ENCODE measurements at places on chromosomes 7 and 10.

DNA sequence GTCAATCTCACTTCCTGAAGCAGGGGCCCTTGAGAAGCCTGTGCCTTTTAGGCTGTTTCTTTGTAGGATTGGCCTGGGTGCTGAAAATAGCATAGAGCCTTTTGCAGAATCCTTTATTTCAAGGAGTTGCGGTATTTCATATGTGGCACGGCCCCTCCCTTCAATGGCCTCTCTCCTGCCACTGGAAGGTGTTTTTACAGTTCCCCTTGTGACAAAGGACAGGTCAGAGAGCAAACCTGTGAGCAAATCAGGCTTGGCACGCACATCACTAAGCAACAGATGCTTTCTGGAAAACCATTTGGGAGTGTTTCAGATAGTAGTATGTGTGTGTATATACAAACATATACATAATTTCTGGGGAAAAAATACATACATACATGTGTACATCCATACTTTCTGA lies 388.6 kb upstream of the C7orf33 start:
- no peak for DNase-seq

- DNase-seq = no peak
Observed at GRCh38 chr7:88669913-88670312, 89.6 kb upstream of the ZNF804B start.

DNA sequence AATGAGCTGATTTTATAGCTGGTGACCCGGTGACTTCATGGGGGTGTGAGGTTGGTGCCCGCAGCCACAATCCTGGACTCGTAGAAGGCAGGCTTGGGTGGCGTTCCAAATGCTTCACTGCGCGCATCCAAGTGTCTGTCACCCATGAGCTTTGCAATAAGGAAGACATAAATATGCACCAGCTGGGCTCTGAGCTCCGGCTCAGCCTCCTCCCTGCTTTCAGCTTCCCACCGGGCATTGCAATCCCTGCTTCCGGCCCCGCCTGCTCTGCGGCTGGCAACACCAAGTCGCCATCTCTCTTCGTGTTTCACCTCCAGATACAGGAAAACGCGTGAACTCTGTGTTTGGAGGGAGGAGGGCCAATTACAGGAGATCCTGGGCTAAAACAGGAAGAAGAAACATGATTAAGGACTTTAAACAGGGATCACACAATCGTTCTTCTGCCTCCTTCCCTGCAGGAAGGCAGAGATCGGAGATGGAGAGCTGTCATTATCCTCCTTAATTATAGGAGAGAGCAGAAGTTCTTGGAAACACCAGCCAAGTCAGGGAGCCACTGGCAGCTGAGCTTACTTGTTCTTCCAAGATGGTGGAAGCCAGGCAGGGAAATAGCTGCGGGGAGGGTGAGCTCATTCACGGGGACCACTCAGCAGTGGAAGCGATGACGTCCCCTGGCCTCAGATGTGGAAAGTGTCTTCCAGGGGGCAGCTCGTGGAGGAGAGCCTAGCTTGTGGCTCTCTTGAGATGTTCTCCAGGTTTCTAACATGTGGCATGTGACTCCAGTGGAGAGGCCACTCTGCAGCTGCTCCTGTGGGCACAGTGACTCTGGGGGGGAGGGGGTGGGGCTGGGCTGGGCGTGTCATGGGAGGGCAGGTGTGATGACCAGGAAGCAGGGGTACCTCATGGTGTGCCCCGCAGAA lies 134.9 kb downstream of the CAMK1D start:
- DNase-seq = no peak

DNA sequence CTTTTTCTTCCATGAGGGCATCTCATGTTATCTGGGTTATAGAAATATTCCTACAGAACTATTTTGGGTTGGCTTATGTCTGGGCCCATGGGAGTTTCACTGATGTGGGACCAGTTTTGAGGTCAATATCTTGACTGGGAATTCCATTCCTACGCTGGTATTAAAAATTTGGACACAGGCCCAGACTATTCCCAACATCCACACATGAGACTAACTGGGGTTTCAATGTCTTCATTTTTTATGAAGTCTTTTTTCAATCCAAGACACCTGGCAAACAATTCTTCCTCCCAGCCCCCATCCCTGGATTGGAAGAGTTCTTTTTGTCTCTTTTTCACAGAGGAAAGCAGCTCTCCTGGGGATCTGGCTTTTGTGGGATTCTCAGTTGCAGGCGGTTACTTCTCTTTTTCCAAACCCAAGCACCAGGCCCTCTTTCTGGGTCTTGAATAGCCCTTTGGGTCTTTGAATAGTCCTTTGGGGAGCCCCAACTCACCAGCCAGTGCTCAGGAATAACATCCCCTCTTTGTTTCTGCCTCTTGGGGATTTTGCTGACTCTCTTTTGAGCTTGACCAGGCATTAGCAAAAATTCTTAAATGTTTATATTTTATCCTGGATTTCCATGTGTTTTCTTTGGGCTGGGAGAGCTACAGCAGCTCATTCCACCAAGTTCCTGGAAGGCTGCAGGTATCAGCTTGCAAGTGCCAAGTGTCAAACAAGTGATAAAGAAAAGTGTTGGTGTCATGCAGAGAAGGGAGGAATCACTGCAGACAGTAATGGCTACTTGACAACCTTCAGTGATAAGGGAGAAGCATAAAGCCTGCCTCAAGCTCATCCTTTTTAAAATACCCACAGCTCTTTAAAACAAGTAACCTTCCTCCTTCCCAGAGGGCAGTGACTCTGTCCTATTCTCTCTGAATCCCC lies 234.3 kb downstream of the ADAM12 start:
- DNase-seq = peak; percentile 47

DNA sequence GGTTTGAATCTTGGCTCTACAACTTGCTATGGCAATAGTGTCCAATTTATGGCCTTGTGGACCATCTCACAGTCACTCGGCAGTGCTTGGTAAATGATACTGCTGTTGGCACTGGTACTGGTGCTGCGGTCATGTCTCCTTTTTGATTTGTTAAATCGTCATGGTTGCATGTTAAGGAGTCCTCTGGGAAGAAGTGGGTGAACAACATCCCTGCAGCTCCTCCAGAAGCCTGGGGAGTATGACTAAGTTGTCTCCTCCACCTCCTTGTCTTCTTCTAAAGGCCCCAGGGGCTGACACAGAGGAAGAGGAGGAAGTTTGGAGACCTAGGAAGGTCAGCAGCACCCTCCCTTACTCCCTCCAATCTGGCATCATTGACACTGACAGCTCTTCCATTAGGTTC lies 8.5 kb downstream of the ITPRIP start:
- DNase-seq = peak; percentile 71

DNA sequence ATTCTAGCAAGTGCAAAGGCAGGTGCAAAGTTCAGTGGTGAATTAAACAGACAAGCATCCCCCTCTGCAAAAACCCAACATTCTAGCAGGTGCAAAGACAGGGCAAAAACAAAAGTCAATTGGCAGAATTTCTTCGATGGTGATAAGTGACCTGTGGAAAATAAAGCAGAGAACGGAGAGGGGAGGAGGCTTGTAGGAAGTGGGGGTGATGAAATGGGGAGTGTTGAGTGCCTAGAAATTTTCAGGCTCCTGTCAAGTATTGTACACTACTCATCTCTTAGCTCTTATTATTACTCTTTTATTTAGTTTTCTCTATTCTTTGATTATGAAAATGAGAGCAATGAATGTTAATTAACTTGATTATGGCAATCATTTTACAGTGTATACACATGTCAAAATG lies 2.4 kb upstream of the CD36 start:
- DNase-seq = no peak

DNA sequence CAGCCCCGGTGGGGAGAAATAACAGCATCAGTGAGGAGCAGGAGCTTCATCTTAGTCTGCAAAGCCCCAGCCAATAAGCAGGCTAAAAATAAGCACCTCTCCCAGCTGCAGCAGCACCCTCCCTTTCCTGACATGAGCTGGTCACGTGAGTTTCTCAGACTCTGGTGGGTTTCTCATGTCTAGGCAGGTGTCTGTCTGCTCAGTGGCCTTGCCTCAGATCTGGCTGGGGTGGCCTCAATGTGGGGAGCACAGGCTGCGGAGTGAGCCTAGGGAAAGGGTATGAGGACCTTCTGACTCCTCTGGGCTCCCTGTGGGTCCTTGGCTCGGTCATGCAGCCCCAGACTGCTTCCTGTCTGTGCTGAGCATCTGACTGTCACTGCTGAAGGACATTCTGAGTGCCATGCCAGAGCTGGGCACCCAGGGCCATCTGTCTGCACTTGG lies 81.6 kb upstream of the LRRC4 start:
- no peak for DNase-seq

- DNase-seq = no peak
Observed at GRCh38 chr7:159004411-159004810, 140.3 kb downstream of the VIPR2 start.

DNA sequence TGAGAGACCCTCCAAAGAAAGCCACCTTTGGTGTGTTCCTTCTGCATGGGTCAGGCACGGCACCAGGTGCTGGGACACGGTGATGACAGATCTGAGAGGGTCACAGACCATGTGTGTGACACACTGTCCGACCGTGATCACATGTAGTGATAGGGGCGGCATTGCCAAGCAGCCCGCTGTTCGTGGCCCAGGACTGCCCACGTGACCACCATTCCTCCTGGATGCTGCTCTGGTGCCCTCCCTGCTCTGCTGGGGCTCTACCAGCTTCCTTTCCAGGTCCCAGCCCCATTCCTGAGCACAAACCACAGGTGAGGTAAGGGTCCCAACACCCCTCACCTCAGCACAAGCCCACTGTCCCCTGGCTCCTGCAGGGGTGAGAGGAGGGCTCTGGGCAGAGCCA lies 10.1 kb upstream of the SLC18A3 start:
- no peak for DNase-seq

- DNase-seq = no peak
Observed at GRCh38 chr10:17425584-17426262, 28.7 kb downstream of the ST8SIA6 start.

- DNase-seq = no peak
Observed at GRCh38 chr10:77321838-77322237, 315.8 kb downstream of the KCNMA1 start.

DNA sequence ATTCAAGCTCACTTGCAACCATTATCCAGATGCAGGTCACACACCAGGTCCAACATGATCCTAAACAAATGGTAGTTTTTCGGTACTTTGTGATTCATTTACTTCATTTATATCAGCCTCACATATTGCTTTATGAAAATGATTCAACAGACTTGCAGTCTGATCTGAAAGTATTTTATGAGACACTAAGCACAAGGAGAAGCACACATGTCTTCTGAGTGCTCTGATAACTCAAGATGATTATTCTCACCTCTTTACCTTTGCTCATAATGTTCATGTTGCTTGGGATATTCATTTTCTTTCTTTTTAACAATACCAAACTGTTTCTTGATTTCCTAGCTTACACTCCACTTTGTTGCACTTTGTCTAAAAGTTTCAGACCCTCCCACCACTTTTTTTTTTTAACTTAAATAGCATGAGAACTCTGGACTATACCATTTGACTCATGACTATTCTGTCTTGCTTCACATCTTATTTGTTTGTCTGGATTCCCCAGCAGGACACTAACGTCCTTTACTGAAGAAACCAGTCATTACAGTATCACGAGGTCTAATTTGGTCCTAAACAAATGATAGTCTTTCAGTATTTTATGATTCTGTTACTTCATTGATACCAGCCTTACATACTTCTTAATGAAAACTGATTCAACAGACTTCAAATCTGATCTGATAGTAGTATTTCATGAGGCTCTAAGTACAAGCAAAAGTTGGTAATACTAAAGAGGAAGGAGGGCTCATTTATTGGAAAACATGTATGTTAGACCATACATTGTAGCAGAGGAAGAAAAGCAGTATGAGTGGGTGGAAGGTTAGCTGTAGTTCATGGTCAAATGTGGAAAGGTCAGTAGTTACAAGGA lies 171.8 kb upstream of the AHR start:
- DNase-seq = no peak

DNA sequence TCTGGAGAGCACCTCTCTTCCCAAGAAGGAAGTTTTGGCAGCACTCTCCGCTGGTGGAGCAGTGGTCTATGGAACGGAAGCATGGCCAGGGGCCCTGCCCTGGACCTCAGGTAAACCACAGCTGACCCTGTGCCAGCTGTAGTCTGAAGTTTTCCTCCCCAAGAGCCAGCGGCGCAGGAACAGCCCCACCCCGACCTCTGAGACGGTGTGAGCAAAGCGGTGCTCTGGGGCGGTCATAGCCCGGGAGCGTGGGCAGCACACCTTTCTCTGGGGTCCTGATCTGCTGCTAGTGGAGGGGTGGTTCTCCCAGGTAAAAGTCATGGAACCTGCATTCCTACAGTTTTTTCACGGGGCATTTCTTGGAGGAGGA lies 52.6 kb downstream of the TSPAN15 start:
- no peak for DNase-seq

DNA sequence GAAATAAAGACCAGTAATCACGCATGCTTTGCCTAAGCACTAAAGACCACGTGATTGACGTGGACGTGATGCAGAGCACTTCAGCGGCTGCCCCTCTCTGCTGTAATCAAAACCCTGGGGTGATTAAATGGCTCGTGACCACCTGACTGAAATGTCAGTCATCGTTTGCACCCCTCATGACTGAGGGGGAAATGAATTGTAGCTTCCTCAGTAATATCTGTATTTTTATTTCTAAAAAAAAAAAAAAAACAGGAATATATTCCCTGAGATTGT lies 148.1 kb upstream of the RSU1 start:
- DNase-seq = no peak

GRCh38 chr10:69631566-69631965 lies 1.5 kb downstream of the FAM241B start:
- no peak for DNase-seq

GRCh38 chr7:173209-173918 lies 19.0 kb upstream of the FAM20C start:
- no peak for DNase-seq

- no peak for DNase-seq
Observed at GRCh38 chr7:70506434-70506833, 625.5 kb upstream of the GALNT17 start.

- DNase-seq = no peak
Observed at GRCh38 chr7:39847227-39847626, 102.8 kb upstream of the CDK13 start.

DNA sequence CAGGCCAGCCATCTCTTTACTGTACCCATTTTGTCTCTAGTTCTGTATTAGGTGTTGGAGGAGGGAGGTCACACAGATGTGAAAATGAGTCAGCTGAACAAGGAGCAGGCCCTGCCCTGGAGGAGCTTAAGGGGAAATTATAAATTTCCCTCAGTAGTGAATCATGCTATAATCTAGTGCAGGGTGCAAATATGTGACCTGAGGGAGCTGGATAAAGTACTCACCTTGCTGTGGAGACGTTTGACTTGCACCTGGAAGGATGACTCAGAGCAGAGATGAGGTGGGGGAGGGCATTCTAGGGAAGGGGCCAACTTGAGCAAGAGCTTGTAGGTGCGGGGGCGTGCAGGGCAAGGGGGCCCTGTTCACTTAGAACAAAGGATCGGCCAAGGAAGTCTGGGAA lies 610.6 kb downstream of the SDK1 start:
- DNase-seq = no peak

GRCh38 chr7:55515569-55516279 lies 56.6 kb downstream of the VOPP1 start:
- DNase-seq = no peak
